Globus pallidus (tissue), 1 donor: ENCODE measurements at places on chromosomes 13 and 19.

DNA sequence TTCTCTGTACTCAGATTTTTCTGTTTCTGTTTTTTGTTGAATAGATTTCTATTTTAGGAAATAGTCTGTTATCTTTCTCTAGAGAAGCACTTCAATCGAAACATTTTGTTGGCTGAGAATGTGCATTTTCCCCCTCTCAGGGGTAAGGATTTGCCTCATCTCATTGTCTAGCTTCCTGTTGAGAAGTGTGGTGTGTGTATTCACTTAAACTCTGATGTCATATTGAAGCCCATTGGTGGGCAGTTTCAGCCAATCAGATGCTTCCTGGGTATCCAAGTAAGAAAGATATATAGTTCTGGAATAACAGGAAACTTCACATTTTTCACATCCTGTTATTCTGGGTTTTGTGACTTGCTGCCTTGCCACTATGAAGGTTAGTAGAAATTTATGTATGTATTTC is 87.6 kb downstream of the ARHGEF7 start:
- DNase-seq = no peak

DNA sequence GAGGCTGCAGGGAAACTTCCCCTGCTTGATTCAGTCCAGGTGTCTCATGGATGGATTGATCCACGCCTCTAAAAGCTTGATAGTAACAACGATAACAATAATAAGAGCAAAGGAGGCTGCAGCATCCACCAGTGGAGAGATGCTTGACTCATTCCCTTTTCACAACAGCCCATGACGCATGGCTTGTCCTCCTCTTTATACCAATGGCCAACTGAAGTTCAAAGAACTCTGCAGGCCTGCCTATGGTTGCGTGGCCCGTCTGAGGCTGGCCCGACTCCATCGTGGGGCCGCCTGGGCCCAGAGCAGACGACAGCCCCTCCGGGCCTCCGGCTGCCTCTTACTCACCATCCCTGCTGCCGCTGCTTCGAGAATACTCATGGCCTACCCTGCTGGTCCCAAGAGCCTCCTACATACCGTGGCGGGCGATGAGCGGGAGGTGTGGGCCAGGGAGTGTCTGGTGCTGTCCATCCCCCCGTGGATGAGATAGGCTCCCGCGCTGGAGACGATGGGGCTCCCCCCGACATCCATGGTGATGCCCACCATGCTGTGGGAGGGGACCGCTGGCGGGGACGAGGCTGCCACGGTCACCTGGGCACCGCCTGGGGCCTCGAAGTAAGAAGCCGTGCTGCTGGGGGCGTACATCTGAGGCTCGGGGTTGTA is 61.8 kb upstream of the RANBP3 start:
- no peak for DNase-seq

- no peak for DNase-seq
Measured at GRCh38 chr13:33752597-33752996, 65.4 kb upstream of the RFC3 start.

- no peak for DNase-seq
Measured at GRCh38 chr13:75645141-75645540, 9.0 kb downstream of the LMO7 start.

DNA sequence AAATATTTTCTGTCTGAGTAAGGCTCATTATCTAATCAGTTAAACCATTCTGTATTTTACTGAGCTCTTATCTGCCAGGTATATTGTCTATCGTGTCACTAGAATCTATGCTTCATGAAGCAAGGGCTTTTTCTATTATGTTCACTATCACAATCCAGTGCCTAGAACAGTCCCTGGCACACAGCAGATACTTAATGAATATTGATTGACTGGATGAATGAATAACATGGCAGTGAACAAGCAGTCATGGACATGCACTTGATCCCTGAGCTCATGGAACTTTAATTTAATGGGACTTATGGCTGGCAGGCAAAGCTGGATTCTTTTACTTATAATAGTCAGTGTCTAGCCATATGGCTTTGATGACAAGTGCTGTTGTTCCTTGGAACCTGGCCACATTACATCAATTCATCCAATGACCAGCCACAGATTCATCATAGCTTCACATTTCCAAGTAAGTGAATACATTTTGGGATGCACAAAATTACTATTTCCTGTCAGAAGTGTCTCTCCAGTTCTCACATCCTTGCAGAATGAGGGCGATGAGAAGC is 214.8 kb downstream of the COG6 start:
- DNase-seq = no peak

DNA sequence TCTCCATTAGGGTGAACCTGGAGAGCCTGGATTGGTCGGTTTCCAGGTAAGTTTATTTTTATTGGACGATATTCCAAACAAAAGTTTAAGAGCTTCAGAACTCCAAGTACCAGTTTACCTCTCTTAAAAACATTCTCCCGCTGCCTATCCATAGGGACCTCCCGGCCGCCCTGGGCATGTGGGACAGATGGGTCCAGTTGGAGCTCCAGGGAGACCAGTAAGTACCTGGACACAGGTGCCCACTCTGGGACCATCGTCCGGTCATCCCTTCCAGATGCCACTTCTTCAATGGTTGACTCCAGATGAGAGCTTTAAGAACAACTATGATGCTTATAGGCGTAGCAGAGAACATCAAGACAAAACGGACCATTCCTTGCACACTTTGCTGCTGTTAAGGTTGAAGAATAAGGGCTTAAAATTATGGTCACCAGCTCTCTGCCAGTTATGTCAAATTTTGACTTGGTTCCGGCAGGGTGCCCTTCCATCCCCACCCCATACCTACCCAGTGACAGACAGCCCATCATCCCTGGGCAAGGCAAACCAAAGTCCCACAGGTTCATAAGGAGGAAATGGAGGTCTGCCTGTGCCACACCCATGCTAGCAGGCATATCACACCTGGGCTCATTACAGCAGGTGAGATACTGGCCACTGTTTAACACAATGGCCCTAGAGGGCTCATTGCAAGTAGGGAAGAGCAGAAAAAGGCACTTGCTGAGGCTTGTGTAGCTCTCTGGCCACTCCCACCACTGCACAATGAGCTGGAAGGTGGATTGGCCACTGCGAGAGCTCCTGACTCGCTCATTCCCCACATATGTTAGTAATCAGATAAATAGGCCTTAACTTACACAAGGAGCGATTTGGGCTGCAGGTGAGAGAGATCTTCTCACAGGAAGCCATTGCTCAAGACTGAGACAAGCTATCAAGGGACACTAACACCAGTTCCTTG is 123.6 kb downstream of the COL4A2 start:
- no peak for DNase-seq

DNA sequence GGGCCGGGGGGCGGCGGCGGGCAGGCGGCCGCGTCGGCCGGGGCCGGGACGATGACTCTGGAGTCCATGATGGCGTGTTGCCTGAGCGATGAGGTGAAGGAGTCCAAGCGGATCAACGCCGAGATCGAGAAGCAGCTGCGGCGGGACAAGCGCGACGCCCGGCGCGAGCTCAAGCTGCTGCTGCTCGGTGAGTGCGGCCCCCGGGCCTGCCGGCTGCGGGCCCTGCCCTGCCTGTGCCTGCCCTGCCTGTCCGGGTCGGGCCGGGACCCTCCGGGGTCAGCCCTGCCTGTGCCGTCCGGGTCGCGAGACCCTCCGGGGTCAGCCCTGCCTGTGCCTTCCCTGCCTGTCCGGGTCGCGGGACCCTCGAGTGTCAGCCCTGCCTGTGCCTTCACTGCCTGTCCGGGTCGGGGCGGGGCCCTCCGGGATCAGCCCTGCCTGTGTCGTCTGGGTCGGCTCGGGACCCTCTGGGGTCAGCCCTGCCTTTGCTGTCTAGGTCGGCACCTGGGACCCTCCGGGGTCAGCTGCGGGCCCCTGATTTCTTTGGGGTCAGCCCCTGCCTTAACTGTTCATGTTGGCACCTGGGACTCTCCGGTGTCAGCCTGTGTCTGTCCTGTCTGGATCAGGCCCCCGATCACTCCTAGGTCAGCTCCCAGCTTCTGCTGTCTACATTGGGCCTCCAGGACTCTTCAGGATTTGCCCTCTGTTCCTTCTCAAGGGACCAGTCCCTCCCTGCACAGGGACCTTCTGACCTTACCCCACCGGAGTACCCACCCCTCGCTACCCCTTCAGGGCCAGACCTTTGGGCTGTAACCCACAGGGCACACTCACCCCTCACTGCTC is 659 bp downstream of the GNA11 start:
- DNase-seq = no peak

- DNase-seq = no peak
Measured at GRCh38 chr19:37243206-37243632, 25.2 kb downstream of the ZNF383 start.

GRCh38 chr19:48480558-48481500 is 11.7 kb downstream of the CYTH2 start:
- no peak for DNase-seq

GRCh38 chr19:372306-372890 is 27.8 kb upstream of the MIER2 start:
- peak; percentile 20 for DNase-seq

- no peak for DNase-seq
Measured at GRCh38 chr19:35272122-35272719, 3.5 kb downstream of the USF2 start.

DNA sequence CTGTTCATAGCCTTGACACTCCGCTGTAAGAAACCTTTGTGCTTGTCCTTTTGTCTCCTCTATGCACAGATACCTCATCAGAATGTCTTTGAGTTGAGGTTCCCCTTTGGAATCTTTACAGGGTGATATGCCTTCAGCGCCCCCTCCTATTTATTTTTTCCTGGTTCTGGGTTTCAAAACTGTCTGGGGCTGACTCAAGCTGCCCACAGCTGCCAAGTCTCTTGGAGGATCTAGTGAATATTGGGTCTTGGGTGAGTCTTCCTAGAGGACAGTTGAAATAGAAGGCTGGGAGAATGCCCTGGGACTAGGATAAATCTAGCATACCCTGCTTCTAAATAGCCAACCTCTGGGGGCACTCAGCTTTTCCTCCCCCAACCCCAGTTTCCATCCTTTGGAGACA is 930 bp downstream of the ZNF136 start:
- DNase-seq = no peak

- no peak for DNase-seq
Measured at GRCh38 chr19:1868971-1869370, 5.6 kb upstream of the KLF16 start.
